Chondrocyte (in vitro differentiated cells): ENCODE measurements at places on chromosomes 2 and 18. TPM values are rescaled to one million over a fixed set of nuclear protein-coding genes. Genes with fewer than 3 reads are reported as not detected.
A peak's percentile ranks its signal among the peaks of the same experiment; 100 is the strongest.

DNA sequence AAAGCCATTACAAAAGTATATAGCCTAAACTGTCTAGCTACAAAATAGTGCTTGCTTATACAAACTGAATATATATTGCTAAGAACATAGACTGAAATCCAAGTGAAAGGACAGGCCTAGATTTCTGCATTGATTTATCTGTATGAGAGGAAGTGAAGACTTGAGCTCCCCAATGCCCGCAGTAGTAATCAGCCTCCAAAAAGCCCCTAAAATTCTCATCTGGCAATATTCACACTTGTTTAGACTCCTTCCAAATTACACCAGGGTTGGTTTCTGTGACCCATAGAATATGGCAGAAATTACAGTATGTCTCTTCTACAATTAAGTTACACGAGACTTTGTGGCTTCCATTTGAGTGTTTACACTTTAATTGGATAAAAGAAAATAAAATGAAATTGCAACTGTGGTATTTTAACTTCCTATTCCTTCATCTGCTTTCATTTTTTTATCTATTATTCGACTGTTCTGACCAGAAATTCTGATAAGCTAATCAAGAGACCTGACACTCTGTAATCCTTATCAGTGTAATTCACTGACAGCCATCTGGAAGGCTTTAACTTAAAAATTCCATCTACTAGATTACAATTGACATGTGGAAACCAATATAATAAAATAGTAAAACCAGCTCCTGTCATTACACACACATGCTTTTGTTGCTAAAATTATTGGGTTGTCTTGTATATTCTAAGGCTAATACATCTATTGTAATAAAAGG, 21.1 kb downstream of the ABCB11 start:
- no peak overlapping the region for H3K4me3 ChIP-seq
- DNase-seq = no peak
- H3K27me3 ChIP-seq = no peaks in the 10 kb centered on the region
- peaks cover 21% of the 10 kb centered on the region for H3K4me1 ChIP-seq

GRCh38 chr2:11938196-11938595, 191.8 kb downstream of the LPIN1 start:
- no peak overlapping the region for H3K4me3 ChIP-seq
- DNase-seq = no peak
- no peaks in the 10 kb centered on the region for H3K36me3 ChIP-seq
- H3K27me3 ChIP-seq = no peaks in the 10 kb centered on the region
- no peak overlapping the region for H3K27ac ChIP-seq

- no peaks in the 10 kb centered on the region for H3K27me3 ChIP-seq
- H3K4me3 ChIP-seq = no peak overlapping the region
- H3K4me1 ChIP-seq = peaks cover 3% of the 10 kb centered on the region
- H3K27ac ChIP-seq = no peak overlapping the region
- peak; percentile 89 for DNase-seq
These were observed 7.3 kb downstream of the CAPN10 start for GRCh38 chr2:240593703-240594451.

DNA sequence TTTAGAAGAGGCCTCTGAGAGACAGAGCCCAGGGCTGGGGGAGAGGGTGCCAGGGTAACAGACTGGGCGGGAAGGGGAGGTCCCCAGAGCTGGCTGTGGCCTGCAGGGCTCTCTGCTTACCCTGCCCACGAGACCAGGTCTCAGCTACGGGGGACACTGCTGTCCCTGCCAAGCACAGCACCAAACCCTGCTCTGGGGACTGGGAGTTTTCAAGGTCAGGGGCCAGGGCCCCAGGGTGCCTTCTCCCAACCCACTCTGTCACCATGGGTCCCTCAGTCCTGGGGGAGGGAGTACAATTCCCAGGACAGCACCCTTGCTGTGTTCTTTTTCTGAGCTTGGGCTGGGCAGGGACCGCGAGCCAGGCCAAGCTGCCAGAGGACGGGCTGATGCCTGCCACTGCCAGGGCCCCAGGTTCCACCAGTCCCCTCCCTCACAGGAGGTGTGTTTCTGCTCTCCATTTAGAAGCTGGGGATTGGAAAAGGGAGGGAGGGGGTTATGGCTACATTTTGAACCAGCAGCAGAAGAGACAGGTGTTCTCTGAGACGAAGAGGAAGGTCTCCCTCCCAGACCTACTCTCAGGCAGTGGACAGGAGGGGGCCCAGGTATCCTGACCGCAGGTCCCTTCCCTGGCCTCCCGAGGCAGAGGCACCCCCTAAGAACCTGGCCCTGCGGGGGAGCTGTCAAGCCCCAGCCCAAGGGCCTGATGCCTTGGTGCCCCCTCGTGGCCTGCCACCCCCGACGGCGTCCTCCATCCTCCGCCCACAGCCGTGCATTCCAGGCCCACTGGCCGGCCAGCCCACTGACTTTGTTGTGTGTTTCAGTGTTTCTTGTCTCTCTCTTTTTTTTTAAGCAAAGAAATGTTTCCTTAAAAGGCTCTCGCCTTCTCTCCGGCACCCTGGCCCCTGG, 80.4 kb downstream of the TNS1 start:
- peaks cover 97% of the 10 kb centered on the region for H3K4me1 ChIP-seq
- H3K36me3 ChIP-seq = peaks cover 3% of the 10 kb centered on the region
- no peaks in the 10 kb centered on the region for H3K27me3 ChIP-seq
- peak overlapping the region; percentile 90 for H3K27ac ChIP-seq
- peak overlapping the region; percentile 48 for H3K4me3 ChIP-seq
- no peak for DNase-seq

DNA sequence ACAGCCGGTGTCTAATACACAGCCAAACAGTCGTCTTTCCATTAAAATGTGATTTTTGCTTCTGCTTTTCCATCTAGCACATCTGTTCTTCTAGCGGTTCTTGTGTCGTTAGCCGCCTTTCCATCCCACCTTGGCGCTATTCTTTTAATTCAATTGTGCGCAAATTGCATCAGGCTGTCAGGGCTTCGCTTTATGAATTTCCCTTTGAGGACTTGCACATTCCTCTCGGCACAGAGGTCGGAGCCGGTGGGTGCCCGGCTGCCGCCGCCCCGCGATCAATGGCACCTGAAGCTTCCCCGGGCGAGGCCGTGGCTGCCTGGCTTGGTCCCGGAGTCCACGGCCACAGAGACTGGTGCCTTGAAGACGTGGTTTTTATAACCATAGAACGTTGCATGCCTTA, 33.9 kb upstream of the TSPYL6 start:
- H3K4me3 ChIP-seq = no peak overlapping the region
- H3K27me3 ChIP-seq = no peaks in the 10 kb centered on the region
- no peaks in the 10 kb centered on the region for H3K36me3 ChIP-seq
- DNase-seq = no peak
- H3K27ac ChIP-seq = no peak overlapping the region
- no peaks in the 10 kb centered on the region for H3K4me1 ChIP-seq

DNA sequence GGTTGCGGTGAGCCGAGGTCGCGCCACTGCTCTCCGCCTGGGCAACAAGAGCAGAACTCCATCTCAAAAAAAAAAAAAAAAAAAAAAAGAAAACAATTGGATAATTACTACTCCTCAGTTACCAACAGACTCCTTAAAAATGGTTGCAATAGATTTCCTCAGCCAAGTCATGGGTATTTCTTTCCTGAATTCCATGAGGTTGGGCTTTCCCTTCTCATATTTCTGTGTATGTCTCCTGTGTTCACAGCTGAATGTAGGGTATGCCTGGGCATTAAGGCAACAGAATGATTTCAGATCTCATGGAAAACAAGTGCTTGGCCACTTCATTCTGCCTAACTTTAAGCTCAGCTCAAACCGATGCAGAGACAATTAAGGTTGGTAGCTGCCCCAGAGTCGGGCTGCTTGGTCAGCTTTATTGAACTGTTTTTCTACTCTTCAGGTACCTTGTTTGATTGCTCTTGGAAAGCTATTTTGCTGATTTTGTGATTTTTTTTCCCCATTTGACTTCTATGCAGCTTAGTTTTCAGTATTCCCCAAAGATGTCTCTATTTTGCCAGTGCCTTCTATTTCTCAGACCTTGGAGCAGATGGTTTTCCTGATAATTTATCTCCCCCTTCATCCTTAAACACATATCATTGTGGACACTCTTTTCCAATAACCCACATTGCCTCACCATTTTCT, 24.8 kb downstream of the KIF5C start:
- peak overlapping the region; percentile 58 for H3K27ac ChIP-seq
- DNase-seq = no peak
- H3K4me3 ChIP-seq = no peak overlapping the region
- H3K36me3 ChIP-seq = no peaks in the 10 kb centered on the region
- H3K27me3 ChIP-seq = no peaks in the 10 kb centered on the region

Gene PPP1R1C
- total RNA-seq = 0.52 to 2.9 TPM (median 1.2 TPM) in 3 replicates

DNA sequence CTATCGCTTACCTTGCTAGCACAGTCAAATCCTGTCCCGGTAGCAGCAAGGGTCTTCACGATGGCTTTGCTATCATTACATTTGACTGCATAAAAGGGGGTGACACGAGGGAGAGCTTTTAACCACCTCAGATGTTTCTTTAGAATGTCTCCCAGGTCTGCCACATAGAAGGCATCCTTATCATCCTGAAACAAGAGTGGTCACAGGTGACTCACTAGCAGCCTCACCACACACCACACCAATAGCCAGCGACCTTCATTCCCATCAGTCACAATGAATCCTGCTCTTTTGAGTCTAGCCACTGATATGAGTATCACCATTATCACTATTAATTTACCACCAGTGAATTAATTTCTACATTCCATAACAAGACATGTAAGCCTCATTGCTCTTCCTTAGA, 3.7 kb downstream of the ODC1 start:
- peaks cover 31% of the 10 kb centered on the region for H3K4me1 ChIP-seq
- H3K4me3 ChIP-seq = no peak overlapping the region
- no peak overlapping the region for H3K27ac ChIP-seq
- DNase-seq = no peak

DNA sequence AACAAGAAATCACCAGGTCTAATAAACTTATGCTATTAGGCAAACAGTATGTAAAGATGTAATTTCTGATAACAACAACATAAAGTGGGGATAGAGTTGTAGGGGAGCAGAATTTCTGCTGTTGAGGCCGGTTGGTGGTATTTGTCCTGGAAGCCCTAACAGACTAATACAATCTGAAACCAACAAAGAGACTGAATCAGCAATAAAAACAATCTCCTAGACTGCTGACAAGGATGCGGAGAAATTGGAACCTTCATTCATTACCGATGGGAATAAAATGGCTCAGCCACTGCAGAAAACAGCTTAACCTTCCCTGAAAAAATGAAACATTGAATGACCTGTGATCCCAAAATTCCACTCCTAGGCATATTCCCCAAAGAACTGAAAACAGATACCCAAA, 88.7 kb downstream of the GYPC start:
- no peaks in the 10 kb centered on the region for H3K4me1 ChIP-seq
- H3K27me3 ChIP-seq = peaks cover 4% of the 10 kb centered on the region
- no peak for DNase-seq
- no peak overlapping the region for H3K4me3 ChIP-seq

DNA sequence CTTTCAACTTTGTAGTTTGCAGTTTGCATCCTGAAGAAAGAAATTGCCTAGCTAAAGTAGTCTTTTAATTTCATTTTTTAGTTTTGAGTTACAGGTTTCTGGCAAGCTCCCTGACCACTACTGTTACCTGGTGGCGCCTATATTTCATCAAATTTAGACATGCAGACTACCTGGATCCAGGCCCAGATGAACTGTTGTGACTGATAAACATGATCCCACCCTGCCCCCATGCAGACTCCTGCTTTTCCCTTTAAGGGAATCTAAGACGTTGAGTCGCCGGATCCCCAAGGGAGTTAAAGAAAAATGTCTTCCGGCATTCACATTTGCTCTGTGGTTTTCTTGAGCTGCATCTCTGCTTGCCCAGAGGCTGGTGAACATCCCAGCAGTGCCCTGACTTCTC, 22.2 kb downstream of the METAP1D start:
- peak overlapping the region; percentile 54 for H3K4me3 ChIP-seq
- H3K27ac ChIP-seq = peak overlapping the region; percentile 76
- H3K27me3 ChIP-seq = no peaks in the 10 kb centered on the region

Gene CLHC1
- total RNA-seq = 15.6 to 19.7 TPM (median 16.5 TPM) in 3 replicates

Gene MOCOS
- total RNA-seq = 6.7 to 15.7 TPM (median 13.2 TPM) in 3 replicates

Gene HPCAL1
- 18.7 to 44.0 TPM (median 19.3 TPM) in 3 replicates for total RNA-seq
